ENCODE measurements at places on chromosomes 16 and 17. TPM values are rescaled to one million over a fixed set of nuclear protein-coding genes. Genes with fewer than 3 reads are reported as not detected.
A peak's percentile ranks its signal among the peaks of the same experiment; 100 is the strongest.

The CHD9NB gene
- 0.41 TPM for total RNA-seq

DNA sequence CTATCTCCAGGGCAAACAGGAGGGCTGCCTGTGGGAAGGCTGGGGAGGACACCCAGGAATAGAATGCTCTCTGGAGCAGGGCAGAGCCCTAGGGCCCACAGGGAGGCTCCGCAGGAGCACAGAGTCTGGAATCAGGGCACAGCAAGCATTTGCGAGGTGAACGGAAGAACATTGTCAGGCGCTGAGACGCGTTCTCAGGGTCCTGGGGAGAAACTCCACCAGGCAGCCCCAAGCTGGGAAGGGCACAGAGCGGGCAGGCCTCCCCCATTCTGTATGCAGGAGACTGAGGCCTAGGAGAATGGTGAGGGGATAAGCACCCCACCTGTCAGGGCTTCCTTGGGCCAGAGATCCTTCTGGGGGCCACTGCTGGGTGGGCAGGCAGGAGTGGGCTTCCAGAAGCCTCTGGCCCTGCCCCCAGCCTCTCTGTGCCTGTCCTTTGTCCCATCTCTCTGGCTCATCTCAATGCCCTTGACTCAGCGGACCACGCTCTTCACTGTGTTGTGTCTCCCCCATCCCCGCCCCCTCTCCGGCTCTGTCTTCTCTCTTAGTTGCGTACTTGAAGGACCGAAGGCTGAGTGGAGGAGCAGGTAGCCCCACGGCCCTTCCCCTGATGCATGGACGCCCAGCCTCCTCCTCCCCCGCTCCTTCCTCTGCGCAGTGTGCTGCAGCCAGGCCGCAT is 5.1 kb upstream of the SETD6 start:
- DNase-seq: no peak

- DNase-seq: peak; percentile 37
Measured at GRCh38 chr17:27756467-27757371, 43.6 kb downstream of the NOS2 start.

GRCh38 chr16:84448444-84448843 is 56.0 kb downstream of the MEAK7 start:
- DNase-seq: no peak

- DNase-seq: no peak
Measured at GRCh38 chr16:68764862-68765261, 27.8 kb downstream of the CDH1 start.

The KIFC3 gene
- total RNA-seq: 42.5 TPM

- DNase-seq: peak; percentile 93
Measured at GRCh38 chr16:31507929-31508705, at the start of gene RUSF1. Gene RUSF1 (minus strand): TSS chr16:31508391. CDS start chr16:31508373, 18 bp downstream.

DNA sequence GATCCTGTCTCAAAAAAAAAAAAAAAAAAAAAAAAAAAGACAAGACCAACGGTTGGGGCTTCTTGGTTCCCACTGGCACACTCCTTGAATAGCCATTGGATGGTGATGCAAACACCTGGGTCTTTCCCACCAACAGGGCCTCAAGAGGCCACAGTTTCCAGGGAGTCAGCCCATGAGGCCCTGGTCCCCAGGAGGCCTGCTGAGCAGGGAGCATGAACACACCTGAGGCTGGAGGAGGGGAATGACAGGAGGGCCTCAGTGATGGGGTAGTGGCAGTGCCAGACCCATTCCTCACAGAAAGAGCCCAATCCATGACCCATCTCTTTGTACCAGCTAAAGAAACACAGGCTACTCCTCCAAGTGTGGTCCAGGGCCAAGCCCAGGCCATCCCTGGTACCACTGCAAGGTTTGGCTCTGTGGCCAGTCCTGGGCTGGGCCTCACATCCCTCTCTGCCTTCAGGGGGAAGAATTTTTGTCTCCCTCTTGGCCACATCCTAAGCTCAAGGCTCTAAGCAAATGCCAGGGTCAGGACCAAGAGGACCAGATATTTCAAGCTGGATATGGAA is 13.9 kb downstream of the ARL2BP start:
- DNase-seq: no peak

GRCh38 chr17:66690166-66690565 is 144.8 kb upstream of the CACNG5 start:
- no peak for DNase-seq

DNA sequence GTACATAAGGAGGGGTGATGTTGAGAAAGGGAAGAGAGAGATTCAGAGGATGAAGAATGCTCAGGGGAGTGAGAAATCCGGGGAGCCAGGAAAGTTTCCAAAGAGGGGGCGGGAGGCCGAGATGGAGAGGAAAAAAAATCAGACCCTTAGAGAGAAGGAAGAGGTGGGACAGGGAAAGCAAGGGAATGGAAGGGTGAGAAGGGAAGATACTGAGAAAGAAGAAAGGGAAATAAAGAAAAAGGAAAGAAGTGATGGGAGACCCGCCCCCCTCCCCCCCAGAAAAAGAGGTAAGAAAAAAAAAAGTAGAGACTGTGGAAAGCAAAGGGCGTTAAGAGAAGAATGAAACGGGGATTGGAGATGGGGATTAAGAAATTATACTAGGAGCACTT is 507 bp downstream of the DYNLRB2 start:
- no peak for DNase-seq

DNA sequence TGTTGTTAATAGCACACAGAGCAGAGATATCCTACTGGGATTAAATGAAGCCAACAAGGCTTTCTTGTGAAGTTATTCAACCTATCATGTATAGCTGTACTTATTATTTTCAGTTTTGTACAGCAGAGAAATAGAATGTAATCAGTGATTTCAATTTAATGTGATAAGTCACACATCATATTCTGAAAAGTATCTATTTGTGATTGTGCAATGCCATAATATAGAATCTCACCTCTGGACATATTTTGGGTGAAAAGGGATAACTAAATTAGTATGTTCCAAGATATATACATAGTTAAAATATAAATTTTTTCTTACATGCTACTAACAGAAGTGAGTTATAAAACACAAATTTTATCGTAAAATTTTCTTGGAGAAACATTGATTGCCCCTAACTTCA is 544.3 kb upstream of the KIF2B start:
- DNase-seq: no peak

DNA sequence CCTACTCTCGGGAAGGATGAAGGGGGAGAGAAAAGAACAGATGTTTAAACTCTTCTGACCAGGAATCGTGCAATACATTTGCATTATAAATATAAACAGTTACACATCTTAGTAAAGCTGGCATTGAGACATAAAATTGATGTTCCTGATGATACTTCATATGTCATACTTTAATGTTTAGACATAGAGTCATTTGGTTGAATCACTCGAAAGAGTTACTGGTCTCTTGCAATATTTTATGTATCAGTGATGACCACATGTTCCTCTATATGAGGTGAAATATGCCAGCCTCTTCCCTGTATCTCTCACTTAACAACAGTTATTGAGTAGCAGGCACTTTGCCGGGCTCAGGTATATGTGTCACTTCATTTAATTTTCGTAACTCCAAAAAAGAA is 49.7 kb upstream of the PMFBP1 start:
- DNase-seq: no peak

The THUMPD1 gene
- 20.9 TPM for total RNA-seq

GRCh38 chr17:16437083-16437482 is 21.7 kb downstream of the TRPV2 start:
- no peak for DNase-seq

DNA sequence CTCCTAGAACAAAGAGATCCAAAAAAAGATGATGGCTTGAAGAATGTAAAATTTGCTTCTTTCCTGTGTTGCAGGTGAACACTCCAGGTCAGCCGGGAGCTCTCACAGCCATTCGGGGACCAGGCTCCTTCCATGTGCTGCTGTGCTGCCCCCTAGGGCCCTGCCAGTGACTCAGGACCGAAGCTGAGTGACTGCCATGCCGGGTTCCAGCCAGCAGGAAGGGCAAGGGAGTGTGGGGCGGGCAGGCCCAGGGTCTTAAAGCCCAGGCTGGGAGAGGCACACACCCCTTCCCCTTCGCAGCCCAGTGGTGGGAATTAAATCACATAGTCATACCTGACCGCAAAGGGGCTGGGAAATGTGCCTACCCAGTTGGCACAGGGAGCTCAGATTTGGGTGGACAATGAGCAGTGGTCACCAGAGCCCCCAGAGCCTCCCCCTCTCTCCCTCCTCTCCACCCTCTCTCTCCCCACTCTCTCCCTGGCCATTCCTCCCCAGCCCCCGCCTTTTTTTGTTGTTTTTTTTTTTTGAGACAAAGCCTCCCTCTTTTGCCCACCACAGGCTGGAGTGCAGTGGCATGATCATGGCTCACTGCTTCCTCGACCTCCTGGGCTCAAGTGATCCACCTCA is 11.5 kb downstream of the EPOP start:
- peak; percentile 45 for DNase-seq

DNA sequence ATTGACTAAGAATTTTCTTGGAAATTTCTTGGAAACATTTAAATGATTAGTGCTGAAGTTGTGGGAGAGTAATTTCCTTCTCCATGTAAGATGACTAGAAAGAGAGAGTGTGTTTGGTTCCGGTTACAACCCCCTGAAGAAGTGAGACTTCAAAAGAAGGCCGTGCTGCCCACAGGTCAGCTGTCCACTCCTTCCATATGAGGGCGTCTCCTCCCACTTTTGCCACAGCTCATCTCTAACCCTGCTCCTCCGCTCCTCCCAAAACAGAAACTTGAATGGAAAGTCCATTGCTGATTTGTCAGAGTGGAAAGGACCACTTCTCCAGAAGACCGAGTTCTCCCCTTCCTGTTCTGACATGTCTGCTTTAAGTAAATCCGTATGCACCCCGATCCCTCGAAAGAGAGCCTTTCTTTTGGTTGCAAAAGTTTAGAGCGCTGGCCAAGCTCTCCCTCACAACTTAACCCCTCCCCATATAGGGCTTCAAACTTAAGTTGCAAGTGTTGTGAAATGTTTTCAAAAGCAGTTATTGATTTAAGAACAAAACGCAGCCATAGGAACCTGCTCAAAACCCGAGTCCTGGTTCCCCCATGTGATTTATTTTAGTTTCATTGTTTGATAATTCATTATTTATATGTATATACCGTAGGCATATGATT is 129.5 kb downstream of the SOCS1 start:
- no peak for DNase-seq

DNA sequence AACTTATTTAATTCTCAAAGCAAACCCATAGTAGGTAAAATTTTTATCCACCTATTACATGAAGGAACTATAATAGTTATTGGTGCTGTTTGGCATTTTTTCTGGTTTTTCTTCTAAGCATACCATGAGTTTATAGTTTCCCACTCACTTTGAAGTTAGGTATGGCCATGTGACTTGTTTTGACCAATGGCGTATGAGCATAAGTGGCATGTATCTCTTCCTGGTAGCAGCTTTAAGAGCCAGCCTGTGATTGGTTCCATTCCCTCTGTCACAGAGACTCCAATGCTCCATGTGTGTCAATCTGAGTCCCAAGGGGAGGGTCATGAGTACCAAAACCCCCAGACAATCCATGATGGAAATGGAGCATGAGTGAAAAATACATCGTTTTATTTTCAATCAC is 282.9 kb upstream of the N4BP1 start:
- no peak for DNase-seq

GRCh38 chr16:24015923-24016322 is 180.1 kb downstream of the PRKCB start:
- no peak for DNase-seq

The TP53TG3B gene
- not detected for total RNA-seq

DNA sequence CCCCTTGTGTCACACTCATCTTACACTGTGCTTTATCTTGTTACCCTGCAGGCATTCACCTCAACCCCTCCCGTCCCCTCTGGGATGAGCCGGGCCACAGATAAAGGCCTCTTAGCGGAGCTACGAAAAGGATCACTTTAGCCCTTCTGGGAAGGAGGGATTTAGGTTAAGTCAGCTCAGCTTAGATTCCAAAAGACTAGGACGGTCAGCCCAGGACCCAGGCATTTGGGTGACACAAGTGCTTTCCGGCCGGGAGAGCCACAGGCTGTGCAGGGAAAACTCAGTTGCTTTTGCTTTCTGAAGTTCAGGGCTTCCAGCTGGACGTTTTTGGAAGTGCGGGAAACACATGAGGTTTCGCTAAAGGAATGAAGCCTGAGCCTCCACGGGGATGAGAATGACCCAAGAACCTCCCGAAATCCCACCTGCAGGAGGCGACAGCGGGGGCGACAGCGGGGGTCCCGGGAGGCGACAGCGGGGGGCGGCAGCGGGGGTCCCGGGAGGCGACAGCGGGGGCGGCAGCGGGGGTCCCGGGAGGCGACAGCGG is 11.6 kb upstream of the METRNL start:
- no peak for DNase-seq

- no peak for DNase-seq
Measured at GRCh38 chr17:83179374-83179773, 100.0 kb downstream of the METRNL start.

DNA sequence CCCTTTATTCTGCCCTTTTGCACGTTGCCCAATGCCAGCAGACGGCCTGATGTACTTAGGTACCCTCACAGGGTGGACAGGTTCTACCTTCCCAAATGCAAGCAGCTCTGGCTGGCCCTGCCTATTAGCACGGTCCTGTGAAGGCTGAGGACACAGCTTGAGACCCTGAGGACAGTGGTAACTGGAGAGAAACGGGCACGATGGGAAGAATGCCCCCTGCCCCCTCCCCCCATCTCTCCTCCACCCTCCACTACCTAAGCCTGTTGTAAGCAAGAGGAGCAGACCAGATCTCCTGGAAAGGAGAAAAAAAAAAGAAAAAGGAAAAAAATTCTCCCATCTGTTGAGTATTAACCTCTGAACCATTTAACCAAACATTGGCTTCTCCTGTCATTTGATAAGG is 34.1 kb downstream of the MEOX1 start:
- DNase-seq: no peak

The NXN gene
- 21.2 TPM for total RNA-seq

DNA sequence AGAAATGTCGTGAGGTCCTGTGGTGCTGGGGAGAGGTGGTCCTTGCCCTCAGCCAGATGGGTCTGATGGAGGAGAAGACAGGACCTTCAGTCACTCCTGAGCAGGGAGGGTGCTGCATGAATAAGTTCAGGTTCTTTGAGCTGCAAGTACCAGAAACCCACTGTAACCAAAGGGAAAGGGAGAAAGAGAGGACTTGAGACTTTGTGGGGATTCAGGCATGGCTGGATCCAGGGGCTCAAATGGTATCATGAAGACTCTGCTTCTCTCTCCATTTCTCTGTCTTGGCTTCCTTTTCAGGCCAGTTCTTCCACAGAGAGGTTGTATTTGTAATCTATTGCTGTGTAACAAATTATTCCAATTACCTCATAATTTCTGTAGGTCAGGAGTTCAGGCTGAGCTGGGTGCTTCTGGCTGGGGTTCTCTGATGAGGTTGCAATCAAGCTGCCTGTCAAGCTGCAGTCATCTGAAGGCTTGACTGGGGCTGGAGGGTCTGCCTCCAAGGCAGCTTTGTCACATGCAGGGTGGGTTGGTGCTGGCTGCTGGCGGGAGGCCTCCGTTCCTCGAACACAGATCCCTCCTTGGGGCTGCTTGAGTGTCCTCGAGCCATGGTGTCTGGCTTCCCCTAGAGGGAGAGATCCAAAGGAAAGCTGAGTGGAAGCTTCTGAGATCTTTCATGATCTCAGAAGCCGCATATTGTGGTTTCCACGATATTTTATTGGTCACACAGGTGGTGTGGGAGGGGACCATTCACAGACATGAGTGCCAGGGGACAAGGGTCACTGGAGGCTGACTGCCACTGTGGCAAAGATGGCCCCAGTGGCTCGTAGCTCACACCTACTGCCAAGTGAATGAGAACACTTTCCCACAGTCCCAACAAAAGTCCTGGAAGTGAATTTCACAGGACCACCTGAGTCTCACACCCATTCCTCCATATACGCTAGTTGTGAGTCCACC is 5.9 kb upstream of the ADCY7 start:
- no peak for DNase-seq
